ENCODE measurements at places on chromosomes 12 and 14. TPM values are rescaled to one million over a fixed set of nuclear protein-coding genes. Genes with fewer than 3 reads are reported as not detected.

- peak; percentile 21 for DNase-seq
These were observed 14.3 kb upstream of the RIN3 start for GRCh38 chr14:92499234-92499633.

DNA sequence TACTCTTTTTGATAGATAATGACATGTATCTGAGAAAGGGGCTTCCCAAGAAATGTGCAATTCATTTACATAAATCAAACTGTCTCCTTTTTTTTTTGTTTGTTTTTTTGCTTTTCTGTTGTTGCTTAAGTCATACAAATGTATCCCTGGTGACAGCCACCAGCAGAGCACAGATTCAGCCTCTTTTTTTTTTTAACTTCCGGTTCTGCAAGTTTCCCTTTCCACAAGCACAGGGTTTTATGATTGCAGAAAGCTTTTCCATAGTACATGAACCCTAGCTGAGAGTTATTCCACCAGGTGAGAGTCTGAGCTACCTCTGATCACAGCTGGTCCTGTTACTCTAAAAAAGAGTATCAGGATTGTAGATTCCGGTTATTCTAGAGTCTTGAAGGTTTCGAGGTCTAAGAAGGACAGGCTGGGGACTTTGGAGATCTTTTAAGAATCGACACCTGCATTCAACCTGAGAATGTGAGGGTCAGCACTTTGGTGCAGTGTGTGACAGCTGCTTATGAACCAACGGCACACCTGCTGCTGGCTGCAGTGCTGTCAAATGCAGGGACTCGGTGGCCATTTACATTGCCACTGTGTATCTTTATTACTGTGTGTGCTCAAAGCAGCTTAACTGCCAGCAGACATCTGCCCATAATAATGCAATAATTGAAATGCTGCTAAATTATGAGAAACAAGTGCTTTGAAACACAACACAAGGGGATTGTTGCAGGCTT is 551.7 kb downstream of the NRXN3 start:
- no peak for DNase-seq

GRCh38 chr12:47184229-47184628 is 104.5 kb upstream of the AMIGO2 start:
- no peak for DNase-seq

- DNase-seq, result no peak
These were observed 15.5 kb upstream of the TCTN2 start for GRCh38 chr12:123655420-123655819.

- no peak for DNase-seq
These were observed 73.9 kb downstream of the SLC2A13 start for GRCh38 chr12:40031965-40032364.

DNA sequence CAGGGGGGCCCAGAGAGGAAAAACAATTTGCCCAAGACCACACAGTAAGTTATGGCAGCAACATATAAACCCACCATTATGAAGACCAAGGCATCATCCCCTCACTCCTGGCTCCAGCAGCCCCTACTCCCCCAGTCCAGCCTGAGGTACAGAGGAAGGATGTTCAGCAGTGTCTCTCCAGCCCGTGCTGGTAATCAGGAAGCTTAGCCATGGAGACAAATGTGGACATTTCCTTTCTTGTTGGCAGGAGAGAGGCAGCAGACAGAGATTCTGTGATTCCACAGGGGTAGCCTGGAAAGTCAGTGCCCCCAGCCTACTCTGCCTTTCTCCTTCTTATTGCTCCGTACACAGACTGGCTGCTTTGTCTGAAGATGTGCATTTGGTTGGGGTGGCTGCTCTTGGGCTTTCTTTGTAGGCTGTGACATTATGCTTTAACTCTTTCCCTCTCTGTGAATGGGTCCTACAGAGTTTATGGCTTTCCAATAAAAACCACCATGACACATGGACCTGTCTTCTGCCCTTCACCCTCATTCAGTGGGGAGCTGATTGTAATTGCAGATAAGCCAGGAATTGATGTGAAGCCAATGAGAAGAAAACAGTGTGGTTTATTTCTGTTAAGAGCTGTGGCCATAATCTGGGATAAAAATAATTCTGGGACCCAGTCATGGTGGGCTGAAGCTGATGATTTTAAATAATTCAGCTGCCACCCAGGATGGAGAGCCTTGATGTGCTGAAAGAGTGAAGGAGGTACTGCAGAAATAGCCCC is 3.4 kb downstream of the RPH3A start:
- no peak for DNase-seq

DNA sequence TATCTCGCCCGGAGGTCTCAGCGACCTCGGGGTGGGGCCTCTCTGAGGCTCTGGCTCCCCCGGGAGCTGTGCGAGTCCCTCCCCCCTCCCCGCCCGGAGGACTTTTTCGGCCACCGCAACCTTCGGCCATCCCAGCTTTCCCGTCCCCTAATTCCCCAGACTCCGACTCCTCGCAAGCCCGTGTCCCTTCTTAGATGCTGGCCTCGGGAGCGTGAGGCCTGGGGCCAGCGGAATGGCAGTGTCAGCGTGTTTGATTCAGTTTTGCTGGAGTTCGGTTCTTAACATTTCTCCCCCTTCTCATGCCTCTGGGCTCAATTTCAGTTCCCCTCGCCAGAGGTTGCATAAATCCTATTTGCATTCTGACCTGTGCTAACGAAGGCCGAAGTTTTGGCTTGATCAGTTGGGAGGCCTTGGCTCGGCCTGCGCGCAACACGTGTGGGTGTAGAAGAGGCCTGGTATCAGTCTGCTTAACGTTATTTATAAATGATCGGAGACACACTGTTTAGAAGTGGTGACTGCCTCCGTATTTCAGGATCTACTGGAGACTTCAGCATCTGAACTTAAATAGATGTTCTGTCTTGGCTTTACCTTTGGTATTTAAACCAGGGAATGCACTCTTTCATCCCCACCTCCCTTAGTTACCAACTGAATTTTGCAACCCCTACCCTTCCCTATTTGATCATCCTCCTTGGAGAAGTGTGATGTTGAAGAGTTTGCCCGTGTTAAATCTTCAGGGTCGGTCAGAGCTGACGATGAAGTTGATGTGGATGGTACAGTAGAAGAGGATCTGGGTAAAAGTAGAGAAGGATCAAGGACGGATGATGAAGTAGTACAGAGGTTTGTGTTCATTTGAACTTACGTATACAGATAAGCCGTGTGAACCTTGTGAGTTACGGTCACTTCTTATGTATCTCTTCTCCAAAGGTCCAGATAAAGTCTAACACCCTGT is 851 bp downstream of the HSP90B1 start:
- DNase-seq, result peak; percentile 49

Gene NINJ2
- 9.2 TPM for total RNA-seq

DNA sequence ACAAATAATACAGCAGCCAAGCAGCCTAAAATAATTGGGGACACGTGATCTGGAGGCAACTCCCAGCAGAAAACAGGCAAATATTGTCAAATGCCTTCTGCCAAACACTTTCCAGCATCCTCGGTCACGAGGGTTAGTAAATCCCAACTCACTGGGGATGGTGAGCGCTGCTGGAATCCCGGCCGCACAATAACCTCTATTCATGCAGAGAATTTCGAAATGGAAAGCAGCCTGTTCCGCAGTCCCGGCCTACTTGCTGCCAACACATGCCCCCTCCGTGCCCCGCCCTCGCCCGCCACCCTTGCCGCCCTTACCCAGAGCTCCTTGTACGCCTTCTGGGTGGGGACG is 62.2 kb downstream of the RFX4 start:
- DNase-seq, result peak; percentile 30

GRCh38 chr12:12735301-12735700 is 18.1 kb downstream of the CDKN1B start:
- no peak for DNase-seq

DNA sequence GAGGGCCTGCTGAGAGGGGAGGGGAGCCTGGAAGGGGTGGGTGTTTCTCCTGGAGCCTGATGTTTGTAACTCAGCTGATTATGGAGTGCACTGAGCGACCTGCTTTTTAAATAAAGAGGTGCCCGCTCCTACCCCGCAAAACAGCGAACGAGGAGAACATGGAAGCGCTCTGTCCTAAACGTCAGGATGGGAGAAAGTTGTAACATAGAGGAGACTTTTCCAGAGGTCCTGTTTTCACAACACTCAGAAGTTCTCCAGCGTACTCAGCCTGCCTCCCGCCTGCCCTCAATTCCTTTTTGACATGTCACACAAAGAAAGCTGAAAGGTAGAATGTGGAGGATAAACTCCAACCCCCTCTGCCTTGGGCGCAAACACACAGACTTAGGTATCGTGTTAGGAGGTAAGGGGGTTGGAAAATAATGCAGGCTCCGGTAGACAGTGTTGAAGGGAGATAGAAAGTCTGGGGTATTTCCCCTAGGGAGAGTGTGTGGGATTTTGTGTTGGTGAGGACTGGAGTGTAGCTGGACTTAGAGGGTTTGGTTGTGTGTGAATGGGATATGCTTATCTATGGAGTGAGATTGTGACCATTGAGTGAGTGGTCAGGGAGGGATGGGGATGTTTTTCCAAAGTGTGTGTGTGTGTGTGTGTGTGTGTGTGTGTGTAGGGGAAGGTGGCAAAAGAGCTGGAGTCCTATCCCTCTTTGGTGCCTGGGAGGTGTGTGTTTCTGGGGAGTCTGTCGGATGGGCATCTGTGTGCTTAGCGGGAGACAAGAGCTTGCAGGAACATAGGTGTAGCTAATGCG is 2.1 kb downstream of the NTF3 start:
- DNase-seq, result no peak

GRCh38 chr14:100376751-100377171 is 53.6 kb downstream of the SLC25A47 start:
- no peak for DNase-seq

- no peak for DNase-seq
These were observed 30.3 kb downstream of the HMGA2 start for GRCh38 chr12:65854629-65855028.

DNA sequence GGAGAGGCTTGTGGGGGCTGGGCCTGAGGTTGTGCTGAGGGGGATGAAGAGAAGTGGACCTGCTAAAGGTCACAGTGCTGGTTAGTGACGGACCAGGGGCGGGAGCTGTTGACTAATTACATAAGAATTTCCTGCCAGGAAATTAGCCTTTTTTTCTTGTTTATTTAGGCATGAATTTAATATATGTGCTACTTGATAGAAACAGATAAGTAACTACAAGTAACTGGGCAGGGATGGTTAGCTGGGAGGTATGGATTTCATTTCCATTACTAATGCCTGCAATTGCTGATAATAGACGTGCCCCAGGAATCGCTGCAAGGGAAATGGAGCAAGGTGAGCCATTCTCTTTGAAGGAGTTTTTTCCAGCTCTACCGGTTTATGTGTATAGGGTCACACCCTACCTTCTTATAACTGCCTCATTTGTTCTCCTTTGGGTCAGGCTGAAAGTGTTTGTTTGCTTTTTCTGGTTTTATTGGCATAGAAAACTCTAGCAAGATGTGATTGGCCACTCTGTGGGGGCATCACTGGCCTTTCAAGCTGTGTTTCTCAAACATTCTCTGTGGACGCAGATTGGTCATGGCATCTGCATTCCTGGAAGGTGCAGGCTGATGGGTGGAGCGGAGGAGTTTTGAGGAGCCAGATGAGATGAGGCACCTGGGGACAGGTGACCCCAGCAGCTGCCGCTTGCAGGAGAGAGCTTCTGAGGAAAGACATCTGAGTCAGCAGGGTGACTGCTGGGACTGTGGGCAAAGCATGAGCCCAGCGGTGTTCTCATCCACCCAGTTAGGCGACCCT is 19.0 kb upstream of the GPRC5A start:
- DNase-seq, result no peak

DNA sequence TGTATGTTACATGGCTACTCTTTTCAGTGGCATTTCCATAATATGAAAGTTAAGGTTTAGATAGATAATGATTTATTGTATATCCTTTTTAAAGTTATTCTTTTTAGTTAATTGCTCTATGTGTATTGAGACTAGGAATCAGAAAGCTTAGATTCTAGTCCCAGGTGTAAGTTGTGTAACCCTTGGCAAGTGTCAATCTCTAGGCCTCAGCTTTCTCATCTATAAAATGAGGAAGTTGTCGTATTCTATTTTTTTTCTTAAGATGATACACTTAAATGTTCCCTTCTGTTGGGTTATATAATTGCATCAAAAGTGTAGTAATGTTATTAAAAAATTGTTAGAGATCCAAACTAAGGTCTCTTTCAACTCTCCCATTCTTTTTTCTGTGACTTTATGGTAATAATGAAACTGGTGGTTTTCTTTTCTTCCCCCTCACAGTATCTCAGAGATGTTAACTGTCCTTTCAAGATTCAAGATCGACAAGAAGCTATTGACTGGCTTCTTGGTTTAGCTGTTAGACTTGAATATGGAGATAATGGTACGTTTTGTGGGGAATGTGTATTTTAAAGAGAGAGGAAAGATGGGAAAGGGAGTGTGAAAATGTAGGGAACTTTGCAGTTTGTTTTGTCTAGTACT is 4.1 kb downstream of the RTRAF start:
- DNase-seq, result no peak

Gene FAM181A
- total RNA-seq, result not detected

DNA sequence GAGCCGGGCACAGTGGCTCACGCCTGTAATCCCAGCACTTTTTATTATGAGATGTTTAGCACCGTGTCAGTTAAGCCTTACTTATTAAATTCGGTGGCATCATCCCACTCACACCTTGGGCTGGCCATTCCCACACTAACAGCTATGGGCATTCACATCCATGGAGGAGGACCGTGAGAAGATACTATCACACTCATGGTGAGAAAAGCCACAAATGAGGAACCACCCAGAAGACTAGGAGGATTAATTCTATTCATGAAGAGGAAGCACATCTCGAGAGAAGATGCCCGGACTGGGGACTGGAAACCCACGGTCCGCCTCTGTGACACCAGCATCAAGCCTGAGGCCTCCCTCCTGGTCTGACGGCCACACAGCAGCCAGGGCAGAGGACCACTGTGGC is 4.9 kb downstream of the CDC42BPB start:
- no peak for DNase-seq

Gene GDF3
- total RNA-seq, result not detected

DNA sequence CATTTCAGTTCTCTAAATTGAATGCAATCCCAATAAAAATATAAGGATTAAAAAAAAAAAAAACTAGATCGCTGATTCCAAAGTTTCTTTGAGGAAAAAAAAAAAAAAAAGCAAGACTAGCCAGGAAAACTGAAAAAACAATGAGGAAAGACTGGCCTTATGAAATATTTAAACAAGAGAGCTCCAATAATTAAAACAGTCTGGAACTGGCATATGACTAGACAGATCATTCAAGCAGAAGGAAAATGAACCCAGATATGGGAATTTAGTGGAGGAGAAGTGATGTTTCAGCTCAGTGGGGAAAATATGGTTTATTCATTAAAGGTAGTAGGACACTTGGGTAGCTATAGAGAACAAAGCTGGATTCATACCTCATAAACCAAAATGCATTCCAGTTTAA is 42.0 kb upstream of the TBC1D15 start:
- DNase-seq, result no peak
